ENCODE measurements at places on chromosomes 7 and 10.

- H3K27me3 ChIP-seq = no peaks in the 10 kb centered on the region
- no peak overlapping the region for H3K4me3 ChIP-seq
- no peak overlapping the region for H3K27ac ChIP-seq
- no peak for DNase-seq
- no peaks in the 10 kb centered on the region for H3K36me3 ChIP-seq
- H3K4me1 ChIP-seq = no peaks in the 10 kb centered on the region
Measured at GRCh38 chr7:21568762-21569161, 25.9 kb downstream of the DNAH11 start.

GRCh38 chr7:36658335-36659171 is 65.7 kb downstream of the AOAH start:
- no peaks in the 10 kb centered on the region for H3K36me3 ChIP-seq
- H3K4me1 ChIP-seq = no peaks in the 10 kb centered on the region
- no peak for DNase-seq
- no peaks in the 10 kb centered on the region for H3K27me3 ChIP-seq
- no peak overlapping the region for H3K4me3 ChIP-seq

DNA sequence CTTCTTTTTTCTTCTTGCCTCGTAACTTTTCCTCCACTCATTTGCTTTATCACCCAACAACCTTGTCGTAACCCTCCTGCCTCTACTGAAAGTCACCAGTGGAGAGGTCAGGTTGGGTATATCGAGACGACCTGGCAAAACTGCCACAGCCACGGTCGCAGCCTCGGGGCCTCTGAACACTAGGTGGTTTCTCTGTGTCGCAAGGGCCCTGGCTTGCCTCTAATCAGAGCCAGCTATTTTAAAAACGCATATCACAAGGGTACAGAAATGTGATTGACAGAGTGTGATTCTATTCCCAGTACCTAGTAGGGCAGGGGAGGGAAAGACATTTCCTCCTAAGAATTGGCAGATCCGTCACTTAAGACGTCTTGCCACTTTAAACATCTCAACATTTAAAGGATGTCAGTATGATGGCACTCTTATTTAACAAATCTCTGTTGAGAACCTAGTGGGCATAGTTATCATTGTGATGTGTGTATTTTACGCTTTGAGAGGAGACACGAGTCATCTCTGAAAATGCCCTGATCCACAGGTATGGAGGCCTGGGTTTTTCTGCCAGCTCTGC is 197.5 kb downstream of the ARHGAP21 start:
- no peaks in the 10 kb centered on the region for H3K27me3 ChIP-seq
- no peak overlapping the region for H3K4me3 ChIP-seq
- DNase-seq = no peak
- no peaks in the 10 kb centered on the region for H3K36me3 ChIP-seq
- H3K27ac ChIP-seq = no peak overlapping the region

DNA sequence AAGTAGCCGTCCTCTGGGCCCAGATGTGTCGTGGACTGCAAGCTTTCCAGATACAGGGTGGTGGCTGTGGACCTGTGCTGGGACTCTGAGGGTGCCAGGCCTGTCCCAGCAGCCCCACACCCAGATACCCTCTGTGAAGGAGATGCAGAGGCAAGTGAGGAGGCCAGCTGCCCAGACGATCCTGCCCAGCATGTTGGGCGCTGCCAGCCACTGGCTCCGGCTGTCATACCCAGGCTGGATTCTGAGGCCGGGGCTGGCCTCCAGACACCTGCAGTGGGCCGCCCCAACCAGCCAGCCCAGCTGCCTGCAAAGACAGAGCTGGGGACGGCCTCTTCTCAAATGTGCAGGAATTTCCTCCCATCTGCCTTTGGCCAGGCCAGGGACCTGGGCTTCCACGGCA is 39.1 kb upstream of the EBF3 start:
- H3K4me3 ChIP-seq = no peak overlapping the region
- H3K36me3 ChIP-seq = no peaks in the 10 kb centered on the region
- H3K4me1 ChIP-seq = no peaks in the 10 kb centered on the region
- DNase-seq = no peak

- no peak overlapping the region for H3K27ac ChIP-seq
- DNase-seq = no peak
- no peaks in the 10 kb centered on the region for H3K27me3 ChIP-seq
- H3K4me3 ChIP-seq = no peak overlapping the region
- no peaks in the 10 kb centered on the region for H3K36me3 ChIP-seq
Measured at GRCh38 chr7:53743697-53744402, 708.4 kb downstream of the POM121L12 start.

- H3K27me3 ChIP-seq = no peaks in the 10 kb centered on the region
- no peaks in the 10 kb centered on the region for H3K36me3 ChIP-seq
- H3K4me3 ChIP-seq = no peak overlapping the region
- H3K4me1 ChIP-seq = no peaks in the 10 kb centered on the region
Measured at GRCh38 chr7:139845443-139845805, 16.4 kb downstream of the TBXAS1 start.

DNA sequence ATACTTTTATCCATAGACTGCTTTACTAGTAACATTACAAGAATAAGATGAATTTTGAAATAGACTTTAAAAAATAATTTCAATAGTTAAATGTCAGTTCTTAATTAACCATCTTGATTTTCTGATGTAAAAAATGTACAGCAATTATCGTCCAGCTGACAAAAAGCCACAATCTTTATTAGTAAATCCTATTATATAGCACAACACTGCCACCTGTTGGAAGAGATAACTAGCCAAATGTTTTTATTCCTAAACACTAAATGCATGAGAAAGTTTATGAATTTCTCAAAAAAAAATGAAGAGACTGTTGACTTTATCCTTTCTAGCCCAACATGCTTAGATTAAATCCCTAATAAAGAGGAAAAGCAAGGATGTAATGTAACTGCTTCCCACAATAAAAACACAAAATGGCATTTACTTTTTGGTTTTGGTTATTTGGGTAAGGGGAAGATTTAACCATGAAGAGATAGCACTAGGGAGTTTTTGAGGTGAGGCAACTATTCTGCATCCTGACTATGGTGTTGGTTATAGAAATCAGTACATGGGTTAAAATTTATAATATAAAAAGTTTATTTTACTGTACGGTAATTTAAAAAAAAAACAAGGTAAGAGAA is 8.0 kb downstream of the COA1 start:
- H3K4me1 ChIP-seq = no peaks in the 10 kb centered on the region
- no peak overlapping the region for H3K4me3 ChIP-seq
- no peak for DNase-seq
- H3K27me3 ChIP-seq = no peaks in the 10 kb centered on the region

DNA sequence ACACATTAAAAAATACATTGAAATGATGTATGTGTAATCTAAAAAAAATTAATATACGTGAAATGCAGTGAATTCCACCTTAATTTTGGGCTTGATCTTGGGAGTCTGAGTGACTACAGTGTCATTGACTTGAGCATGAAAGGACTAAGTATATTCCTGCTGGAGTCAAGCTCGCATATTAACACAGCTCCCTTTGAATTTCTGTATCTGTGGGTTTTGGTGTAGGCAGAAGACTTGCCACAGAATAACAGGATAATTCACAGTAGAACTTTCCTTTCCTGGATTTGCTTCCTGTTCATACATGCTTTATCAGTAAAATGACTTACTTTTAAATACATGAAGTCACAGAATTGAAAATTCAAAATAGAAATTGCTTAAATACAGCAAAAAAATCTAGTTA is 55.3 kb downstream of the PPP1R9A start:
- DNase-seq = no peak
- peaks cover 16% of the 10 kb centered on the region for H3K4me1 ChIP-seq
- H3K36me3 ChIP-seq = no peaks in the 10 kb centered on the region
- no peak overlapping the region for H3K27ac ChIP-seq

DNA sequence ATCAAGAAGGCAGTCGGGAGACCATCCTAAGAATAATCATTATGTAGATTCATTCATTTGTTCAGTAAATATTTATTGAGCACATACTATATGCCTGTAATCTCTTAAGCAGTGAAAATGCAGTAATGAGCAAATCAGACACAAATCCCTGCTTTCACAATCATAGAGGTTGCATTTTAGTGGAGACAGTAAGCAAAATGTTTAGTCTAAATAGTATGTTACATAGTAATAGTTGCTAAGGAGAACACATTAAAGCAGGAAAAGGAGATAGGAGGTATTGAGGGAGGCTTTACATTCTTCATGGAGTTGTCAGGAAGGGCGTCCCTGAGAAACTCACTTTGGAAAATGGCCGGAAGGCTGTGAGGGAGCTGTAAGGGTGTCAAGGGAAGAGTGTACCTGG is 79.9 kb downstream of the CDK14 start:
- no peak for DNase-seq
- H3K27ac ChIP-seq = no peak overlapping the region
- H3K36me3 ChIP-seq = no peaks in the 10 kb centered on the region
- H3K27me3 ChIP-seq = no peaks in the 10 kb centered on the region

DNA sequence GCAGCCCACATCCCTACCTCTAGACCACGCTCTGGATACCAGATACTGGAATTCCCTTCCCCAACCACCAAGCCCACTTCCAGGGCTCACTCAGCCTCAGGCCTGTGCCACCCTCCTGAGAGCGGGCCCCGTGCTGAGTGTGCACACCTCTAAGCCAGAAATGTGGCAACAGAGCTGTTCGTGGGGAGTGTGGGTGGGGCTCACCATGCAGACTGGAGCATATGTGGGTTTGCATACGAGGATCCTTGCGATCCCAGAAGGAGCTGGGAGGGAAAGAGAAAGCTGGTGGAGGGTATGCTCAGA is 13.0 kb upstream of the LIMK1 start:
- H3K27ac ChIP-seq = no peak overlapping the region
- no peak overlapping the region for H3K4me3 ChIP-seq
- no peaks in the 10 kb centered on the region for H3K27me3 ChIP-seq
- H3K36me3 ChIP-seq = no peaks in the 10 kb centered on the region
- no peak for DNase-seq
- no peaks in the 10 kb centered on the region for H3K4me1 ChIP-seq

DNA sequence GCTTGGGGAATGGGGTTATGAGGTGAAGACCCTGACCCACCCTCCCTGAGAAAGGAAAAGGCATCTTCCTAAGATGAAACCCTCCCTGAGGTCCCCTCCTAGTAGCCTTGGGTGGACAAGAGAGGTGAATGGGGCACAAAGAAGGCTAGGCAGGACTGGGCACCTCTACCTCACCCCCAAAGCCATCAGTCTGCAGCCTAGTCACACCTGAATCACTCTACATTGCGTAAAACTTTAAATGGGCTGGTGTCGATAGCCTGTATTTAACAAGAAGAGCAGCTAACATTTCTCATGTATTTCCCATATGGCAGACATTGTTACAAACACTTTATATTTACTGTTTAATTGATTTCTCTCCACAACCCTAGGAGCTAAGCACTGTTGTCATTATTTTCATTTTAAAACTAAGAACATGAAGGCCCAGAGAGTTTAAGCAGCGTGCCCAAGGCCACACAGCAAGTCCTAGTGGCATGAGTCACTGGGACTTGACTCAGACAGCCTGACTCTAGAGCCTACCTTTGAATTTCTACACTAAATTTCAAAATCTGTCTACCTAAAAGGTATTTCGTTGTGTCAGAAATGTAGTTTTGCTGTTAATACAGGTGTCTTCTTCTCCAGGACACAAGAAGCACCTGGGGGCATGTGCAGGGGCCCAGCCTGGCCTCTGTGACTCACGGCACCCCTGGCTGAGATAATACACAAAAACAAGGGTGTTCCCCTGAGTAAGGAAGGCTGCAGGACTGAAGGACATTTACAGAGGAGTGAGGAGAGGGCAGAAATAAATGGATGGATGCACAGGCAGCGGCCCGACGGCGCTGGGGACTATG is 3.4 kb downstream of the AOC1 start:
- H3K27me3 ChIP-seq = no peaks in the 10 kb centered on the region
- H3K27ac ChIP-seq = no peak overlapping the region
- no peaks in the 10 kb centered on the region for H3K36me3 ChIP-seq

DNA sequence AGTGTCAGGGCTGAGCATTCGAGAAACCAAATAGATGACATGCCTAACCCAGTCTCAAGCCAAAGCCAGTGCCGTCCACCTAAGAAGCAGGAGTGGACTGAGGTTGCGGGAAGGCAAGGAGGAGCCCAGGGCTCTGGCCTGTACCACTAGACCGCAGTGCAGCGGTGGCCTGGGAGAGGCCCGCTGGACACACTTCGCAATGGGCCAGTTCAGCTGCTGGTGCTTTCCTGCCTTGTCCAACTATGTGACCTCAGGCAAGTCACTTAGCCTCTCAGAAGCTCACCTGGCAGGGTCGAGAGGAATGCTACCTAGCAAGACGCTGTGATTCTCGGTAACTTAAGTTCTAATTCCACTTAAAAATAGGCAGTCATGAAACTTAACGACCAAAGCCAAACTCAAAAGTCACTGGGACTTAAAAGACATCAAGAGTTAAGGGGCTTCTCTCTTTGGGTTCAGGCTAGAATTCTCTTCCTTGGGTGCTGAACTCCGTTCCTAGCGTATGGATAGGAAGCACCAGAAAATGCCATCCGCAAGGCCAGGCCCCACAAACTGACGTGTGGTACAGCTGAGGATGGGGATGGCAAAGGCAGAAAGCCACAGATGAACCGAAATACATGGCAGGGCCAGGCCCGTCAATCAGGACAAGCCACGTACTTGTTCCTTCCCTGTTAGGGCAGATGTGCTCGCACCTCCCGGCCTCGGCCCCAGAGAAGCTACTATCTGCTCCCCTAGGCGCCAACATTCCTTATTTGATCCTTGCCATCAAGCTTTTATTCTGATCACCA is 34.2 kb downstream of the CTBP2 start:
- no peak overlapping the region for H3K4me3 ChIP-seq
- no peaks in the 10 kb centered on the region for H3K27me3 ChIP-seq
- no peaks in the 10 kb centered on the region for H3K36me3 ChIP-seq
- DNase-seq = no peak
- H3K4me1 ChIP-seq = peaks cover 37% of the 10 kb centered on the region

DNA sequence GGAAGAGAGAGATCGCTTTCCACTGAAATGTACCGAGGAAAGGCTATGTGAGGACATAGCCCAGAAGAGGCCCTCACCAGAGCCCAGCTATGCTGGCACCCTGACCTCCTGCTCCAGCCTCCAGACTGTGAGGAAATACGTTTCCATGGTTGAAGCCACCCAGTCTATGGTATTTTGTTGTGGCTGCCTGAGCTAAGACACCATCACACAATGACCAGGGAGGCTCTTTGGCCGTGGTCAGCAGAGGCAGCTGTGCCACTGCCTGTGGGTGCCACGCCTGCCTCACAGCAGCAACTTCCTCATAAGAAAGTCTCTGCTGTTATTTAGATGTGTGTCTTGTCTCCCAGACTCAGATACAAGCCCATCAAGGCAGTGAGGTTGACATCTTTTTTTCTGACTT is 182.7 kb upstream of the PLXNA4 start:
- H3K27me3 ChIP-seq = no peaks in the 10 kb centered on the region
- no peaks in the 10 kb centered on the region for H3K4me1 ChIP-seq
- no peaks in the 10 kb centered on the region for H3K36me3 ChIP-seq
- no peak for DNase-seq
- H3K4me3 ChIP-seq = no peak overlapping the region

Data from adrenal gland (tissue), 19 donors.